ENCODE measurements at places on chromosomes 1 and 21. TPM values are rescaled to one million over a fixed set of nuclear protein-coding genes. Genes with fewer than 3 reads are reported as not detected.

Gene TNFRSF1B
- 0.16 TPM for total RNA-seq

Gene CDK18
- total RNA-seq: 0.87 TPM

DNA sequence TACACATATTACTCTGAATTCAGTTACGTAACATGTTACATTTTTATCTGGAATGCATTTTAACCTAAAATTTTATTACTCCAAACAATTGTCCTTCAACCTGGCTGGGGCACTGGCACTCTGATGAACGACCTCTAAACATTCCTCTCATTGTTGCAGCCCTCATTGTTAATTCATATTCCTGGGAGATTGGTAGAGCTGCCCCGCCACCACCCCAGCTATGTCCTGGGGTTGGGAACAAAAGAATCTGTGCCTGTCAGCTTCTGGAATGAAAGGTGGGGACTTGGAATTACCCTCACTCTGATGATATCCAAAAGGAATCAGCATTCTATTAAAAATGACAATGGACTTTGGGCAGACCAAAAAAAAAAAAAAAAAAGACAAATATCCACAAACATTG is 38.0 kb upstream of the DESI2 start:
- DNase-seq: no peak

DNA sequence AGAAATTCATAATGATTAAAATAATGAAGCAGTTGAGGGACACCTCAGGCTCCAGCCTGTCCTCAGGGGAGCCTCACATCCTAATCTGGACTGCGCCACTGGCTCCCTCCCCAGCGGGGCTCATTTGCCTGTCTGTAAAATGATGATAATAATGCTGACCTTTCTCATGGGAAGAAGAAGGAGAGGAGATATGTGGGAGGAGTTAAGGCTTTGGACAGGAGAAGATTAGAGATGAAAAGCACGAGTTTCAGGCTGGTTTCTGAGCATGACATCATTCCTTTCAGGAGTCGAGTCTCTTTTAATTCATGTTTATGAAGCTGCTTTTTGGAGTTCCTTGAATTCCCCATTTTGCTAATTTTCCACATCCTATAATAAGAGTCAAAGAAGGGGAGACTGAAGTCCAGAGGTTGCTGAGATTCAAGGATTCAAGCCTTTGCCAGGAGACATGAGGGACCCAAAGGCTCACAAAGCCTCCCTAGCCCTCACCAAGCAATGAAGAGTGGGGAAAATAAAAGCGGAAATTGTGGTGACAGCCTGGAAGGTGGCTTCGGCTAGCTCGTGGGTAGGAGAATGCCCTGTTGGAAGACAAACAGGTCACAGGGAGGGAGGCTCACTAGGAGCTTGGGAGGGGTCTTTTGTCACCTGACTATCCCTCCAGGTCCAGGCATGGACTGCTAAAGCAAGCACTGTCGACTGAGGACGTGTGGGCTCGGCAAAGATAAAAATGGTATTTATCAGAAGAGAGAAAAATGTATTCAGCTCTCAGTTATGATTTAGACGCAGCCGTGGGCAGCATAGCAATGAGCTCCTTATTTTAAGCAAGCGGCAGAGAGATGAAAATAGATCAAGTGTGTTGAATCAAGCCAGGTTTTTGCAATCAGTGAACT is 27.5 kb upstream of the STMN1 start:
- DNase-seq: no peak

GRCh38 chr1:94239796-94240195 is 2.4 kb upstream of the ARHGAP29 start:
- peak; percentile 64 for DNase-seq

- DNase-seq: no peak
These were observed 376.3 kb upstream of the CAMK1G start for GRCh38 chr1:209207126-209207700.
